Fibroblast of mammary gland (primary cell): ENCODE measurements at places on chromosomes 2 and 18.

DNA sequence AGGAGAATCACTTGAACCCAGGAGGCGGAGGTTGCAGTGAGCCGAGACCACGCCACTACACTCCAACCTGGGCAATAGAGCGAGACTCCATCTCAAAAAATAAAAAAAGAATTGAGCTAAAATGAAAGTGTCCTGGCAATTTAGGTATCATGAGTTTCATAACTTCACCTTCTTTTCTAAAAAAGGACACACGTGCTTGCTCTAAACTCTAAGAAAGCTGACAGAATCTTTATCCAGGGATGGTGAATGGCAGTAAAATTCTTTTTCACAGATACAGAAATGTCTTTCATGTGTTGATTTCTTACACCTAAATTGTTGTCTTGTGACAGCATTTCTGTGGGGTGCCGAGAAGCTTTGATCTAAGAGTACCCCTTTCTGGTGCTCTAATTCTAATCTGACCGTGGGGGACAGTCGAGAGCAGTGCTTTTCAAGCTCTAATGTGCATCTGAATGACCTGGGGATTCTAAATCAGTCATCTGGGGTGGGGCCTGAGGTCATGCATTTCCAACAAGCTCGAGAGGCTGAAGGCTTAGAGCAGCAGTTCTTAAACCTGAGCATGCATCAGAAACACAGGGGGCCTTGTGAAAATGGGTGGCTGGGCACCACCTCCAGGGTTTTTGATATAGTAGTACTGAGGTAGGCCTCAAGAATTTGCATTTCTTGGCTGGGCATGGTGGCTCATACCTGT lies 42.1 kb upstream of the REL start:
- no peak for DNase-seq

- DNase-seq: no peak
These were observed 14.5 kb downstream of the ARHGAP28 start for GRCh38 chr18:6743999-6744398.

DNA sequence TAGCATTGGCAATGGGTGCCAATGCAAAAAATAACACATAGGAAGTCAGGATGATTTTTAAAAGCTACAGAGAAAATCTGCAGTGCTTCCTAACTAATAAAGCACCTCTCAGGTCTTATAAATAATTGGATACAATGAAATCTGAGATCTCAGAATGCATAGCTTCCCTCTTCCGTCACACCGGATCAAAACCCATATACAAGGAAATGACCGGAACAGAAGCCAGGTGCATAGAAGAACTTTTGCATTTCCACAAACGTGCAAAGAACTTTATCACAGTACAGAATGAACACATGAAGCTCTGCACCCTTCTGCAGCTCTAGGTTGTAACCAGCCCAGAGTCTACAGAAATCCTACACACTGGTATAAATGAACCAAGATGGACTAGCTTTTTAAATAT lies 145.4 kb downstream of the TCF4 start:
- no peak for DNase-seq

- DNase-seq: no peak
These were observed 49.7 kb downstream of the RIF1 start for GRCh38 chr2:151459358-151459757.

- DNase-seq: peak; percentile 57
These were observed 52.7 kb upstream of the EML4 start for GRCh38 chr2:42116195-42117181.

DNA sequence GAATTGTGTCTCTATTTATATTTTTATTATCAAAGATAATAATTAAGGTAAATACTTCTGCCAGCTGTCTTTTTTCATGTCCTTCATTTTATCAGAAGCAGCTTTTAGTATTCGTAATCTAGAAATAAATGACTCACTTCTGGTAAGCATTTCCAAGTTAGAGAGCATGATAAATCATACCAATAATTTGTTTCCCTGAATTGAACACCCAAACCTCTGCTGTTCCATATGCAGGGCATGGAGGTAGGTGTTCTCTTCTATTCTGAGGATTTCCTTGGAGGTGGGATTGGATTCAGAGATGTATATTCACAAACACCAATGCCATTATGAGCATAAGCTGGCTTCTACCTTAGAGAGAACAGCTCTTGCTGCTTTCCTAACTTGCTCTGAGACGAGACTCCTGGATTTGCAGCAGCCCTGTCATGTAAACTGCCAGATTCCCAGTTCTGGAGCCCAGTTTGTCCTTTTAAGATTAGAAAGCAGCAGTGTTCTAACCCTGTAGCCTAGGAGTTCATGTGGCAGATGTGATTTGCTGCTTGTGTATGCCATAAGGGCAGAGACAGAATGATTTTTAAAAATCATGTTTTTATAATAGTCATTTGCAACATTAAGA lies 47.5 kb downstream of the SKA1 start:
- DNase-seq: no peak

- DNase-seq: no peak
These were observed 65.3 kb downstream of the LCLAT1 start for GRCh38 chr2:30512243-30512886.

GRCh38 chr2:10658041-10658913 lies 31.5 kb downstream of the NOL10 start:
- DNase-seq: peak; percentile 66

DNA sequence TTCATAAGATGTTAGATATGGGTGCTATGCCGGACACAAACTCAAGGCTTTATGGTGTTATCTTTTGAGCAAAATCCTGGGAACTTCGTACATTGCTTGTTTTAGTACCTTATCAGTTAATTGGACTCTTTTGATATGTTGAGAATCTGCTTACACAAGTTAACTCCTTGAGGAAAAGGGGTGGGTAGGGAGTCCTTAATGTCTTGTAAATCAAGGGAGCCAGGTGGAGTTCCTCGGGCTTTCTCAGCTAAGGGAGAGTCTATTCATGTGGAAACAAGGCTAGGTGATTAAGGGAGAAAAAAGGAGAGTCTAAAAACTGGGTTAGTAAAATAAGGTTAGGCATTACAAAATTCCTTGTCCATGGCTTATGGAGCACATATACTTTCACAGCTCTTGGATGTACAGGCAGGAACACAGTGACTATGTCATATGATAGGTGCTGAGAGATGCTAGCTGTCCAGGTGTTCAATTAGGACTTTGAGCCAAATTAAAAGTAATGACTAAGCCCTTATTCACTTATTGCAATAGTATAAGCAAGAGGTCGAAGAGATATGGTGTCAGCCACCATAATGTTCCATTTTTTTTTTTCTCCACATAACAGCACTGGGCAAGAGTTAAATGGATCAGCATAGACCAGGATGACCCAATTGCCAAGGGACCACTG lies 59.5 kb upstream of the DYNAP start:
- no peak for DNase-seq

DNA sequence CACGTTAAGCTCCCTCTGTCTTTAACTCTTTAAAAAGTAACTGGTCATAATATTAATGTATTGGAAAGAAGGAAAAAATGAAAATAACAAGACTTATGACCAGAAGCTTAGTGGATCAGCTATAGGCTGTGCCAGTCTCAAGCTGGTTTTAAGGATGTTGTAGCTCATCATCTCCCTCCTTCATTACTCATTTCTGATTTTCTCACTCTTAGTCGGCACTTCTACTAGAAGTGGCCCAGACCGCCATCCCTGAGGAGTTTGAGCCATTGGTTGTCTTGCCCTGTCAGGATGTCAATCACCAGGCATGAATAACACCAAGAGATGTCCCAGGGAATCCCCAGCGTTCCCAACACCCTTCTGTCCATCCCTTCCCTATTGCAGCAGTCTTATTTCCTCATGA lies 151.5 kb downstream of the ASXL3 start:
- DNase-seq: no peak

GRCh38 chr2:163401481-163401880 lies 334.3 kb downstream of the FIGN start:
- DNase-seq: peak; percentile 73

GRCh38 chr2:68726608-68727367 lies 7.8 kb upstream of the ARHGAP25 start:
- DNase-seq: no peak

GRCh38 chr2:53697092-53697491 lies 70.5 kb upstream of the CHAC2 start:
- no peak for DNase-seq

DNA sequence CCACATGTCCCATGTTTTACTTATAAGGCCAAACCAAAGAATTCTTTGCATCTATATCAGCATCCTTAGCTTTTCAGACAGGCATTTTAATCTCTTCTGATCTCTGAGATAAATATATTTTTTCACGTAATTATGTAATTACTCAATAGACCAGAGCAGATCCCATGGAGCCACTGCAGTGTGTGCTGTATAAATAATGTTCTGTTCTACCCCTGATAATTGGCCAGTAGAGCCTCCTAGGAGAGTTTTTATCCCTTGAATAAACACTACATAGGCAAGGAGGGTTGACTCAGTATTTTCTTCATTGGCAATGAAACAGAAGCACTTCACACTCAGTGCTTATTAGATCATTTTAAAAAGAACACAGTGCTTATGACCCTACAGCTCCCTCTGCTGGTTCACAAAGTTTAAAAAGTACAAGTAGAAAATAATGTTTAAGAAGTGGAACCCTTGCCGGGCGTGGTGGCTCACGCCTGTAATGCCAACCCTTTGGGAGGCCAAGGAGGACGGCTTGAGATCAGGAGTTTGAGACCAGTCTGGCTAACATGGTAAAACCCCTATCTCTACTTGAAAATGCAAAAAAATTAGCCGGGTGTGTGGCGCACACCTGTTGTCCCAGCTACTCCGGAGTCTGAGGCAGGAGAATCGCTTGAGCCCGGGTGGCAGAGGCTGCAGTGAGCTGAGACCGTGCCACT lies 91.9 kb downstream of the PPP1R1C start:
- DNase-seq: peak; percentile 92

DNA sequence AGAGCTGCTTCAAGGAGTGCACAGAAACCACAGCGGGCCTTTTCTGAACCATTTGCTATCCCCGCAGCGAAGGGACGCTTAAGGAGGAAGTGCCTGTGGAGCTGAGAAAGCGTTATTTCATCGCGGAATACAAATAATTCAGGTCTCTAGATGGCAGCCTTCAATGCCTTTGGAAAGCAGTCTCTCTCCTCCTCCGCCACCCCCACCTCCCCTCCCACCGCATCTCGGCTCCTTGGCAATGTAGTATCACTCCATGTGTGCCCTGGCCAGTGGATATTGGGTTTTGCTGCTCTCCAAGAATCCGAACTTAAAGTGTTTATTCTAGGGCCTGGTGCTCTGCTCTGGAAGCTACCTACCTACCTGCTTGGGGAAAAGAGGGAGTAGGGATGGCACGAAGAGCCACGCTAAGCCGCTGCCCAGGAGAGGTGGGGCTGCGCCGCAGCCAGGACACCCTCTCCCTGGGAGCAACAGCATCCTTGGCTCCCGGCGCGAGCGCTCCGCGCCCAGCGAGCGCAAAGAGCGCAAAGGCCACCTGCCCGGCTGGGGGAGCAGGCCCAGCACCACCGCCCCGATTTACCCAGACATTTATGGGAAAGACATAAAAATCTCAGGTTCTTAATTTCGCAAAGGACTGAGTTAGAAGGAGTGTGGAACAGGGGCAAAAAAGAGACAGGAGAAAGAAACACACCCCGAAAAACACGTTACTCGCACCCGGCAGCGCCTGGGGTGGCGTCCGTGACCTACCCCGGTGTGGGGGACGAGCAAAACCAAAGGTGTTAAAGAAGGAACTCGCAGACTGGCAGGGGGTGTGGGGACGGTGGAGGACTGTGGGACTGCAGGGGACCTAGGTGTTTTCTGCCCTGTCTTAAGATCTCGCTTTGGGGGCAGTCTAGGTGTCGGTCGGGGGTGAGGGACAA lies 1.0 kb downstream of the SPHKAP start:
- DNase-seq: no peak

DNA sequence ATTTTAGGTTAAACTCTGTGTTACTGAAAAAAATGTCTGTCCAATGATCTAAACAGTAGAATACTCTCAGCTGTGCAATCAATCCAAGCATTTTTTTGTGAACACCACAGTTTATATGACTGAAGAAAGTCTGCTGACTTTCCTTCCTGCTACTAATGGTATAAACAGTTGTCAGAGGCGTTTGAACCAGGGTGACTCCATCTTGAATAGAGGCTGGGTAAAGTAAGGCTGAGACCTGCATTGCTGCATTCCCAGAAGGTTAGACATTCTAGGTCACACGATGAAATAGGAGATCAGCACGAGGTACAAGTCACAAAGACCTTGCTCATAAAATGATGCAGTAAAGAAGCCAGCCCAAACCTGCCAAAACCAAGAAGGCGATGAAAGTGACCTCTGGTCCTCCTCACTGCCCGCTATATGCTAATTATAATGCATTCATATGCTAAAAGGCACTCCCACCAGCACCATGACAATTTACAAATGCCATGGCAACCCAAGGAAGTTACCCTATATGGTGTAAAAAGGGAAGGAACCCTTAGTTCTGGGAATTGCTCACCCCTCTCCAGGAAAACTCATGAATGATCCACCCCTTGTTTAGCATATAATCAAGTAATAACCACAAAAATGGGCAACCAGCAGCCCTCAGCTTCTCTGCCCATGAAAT lies 31.3 kb downstream of the POU3F3 start:
- no peak for DNase-seq

DNA sequence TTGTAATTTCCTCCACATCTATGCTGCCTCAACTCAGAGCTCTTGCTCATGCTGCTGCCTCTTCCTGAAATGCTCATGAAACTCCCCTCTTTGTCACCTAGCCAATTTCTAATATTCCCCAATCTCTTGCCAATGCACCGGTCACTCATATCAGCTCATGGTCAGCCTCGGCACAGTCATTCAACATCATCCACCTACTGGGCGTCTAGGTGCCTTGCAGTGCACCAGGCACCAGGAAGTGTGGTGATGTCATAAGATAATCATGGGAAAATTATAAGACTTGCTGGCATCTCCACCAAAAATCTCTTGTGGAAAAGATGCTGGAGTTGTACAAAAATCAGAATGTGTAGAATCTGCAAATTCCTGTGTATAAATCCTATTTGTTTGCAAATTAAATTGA lies 52.6 kb upstream of the RAB27B start:
- peak; percentile 87 for DNase-seq

- no peak for DNase-seq
These were observed 96.9 kb upstream of the B3GNT2 start for GRCh38 chr2:62099050-62099449.

- DNase-seq: peak; percentile 74
These were observed 277.8 kb downstream of the SETBP1 start for GRCh38 chr18:44958455-44958854.

GRCh38 chr2:85073033-85073432 lies 60.2 kb upstream of the TCF7L1 start:
- no peak for DNase-seq

DNA sequence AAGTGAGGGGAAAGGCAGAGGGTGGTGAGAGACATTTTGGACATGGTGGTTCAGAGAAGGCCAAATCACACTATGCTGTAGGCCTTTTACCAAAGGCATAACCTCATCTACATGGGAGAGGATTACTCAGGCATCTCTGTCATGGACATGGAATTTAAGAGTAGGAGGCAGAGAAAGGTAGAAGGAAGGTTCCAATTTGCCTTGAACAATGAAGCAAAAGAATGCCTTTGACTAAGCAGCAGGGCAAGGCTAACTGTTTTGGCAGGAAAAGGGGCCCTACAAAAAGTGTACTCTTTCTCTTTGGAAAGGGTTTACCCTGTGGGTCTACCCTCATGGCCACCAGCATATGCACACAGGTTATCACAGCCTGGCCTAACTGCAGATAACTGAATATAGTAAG lies 45.6 kb upstream of the RNU4ATAC start:
- peak; percentile 76 for DNase-seq

GRCh38 chr2:129757366-129757914 lies 222.0 kb upstream of the RAB6C start:
- DNase-seq: no peak

- DNase-seq: no peak
These were observed 229.5 kb upstream of the COPS8 start for GRCh38 chr2:236855866-236856847.

- DNase-seq: no peak
These were observed 101.8 kb downstream of the C2orf74 start for GRCh38 chr2:61263830-61264229.
